ENCODE measurements at places on chromosomes 7 and 10.

- DNase-seq = no peak
Observed at GRCh38 chr10:61990761-61991135, 89.2 kb downstream of the ARID5B start.

DNA sequence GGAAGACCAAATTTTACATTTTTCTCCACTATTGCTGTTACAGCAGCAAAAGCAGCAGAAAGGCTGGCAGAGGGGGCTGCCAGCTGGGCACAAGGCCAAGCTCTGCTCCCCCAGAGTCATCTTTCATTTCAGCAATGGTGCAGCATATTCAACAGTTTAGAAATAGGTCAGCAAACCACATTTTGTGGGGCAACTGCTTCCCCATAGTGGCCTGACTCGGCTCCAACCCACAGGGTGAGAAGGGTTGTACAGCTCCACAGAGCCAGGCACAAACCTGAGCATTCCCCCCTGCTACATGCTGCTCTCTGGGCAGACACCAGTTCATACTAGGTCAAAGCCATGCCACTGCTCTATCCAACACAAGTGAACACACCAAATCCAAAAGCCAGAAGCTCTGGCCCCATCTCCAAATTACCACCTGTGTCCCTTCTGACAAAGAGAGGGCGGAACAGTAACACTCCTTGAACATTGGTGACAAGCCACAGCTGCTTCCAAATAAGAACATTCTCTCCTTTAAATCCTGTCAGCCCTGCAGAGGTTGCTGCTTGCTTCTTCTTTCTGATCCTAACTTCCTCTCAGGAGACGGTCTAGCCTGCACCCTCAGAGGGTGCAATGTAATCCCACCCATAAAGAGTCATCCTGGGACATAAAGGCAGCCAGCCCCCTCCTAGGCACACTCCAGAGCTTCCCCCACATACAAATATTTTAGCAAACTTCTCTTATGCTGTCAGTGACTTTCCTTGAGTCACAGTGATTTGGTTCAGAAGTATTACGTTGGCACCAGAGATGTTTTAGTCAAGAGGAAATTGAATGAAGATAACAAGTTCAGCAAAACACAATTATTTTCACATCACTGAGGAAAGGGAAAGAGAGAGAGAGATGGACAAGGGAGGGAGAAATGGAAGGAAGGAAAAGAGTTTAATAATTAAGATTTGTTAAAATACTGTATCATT, 39.0 kb upstream of the SLIT1 start:
- DNase-seq = no peak

GRCh38 chr7:24971333-24972165, 8.4 kb downstream of the OSBPL3 start:
- DNase-seq = no peak

- peak; percentile 93 for DNase-seq
Observed at GRCh38 chr10:1187151-1187854, 131.1 kb downstream of the WDR37 start.

- DNase-seq = peak; percentile 40
Observed at GRCh38 chr7:45579391-45579801, 5.2 kb downstream of the ADCY1 start.
